ENCODE measurements at places on chromosomes 12 and 14.

- DNase-seq: no peak
Measured at GRCh38 chr14:37088356-37089215, 83.8 kb downstream of the SLC25A21 start.

- DNase-seq: no peak
Measured at GRCh38 chr14:95008445-95009217, 148.7 kb downstream of the DICER1 start.

DNA sequence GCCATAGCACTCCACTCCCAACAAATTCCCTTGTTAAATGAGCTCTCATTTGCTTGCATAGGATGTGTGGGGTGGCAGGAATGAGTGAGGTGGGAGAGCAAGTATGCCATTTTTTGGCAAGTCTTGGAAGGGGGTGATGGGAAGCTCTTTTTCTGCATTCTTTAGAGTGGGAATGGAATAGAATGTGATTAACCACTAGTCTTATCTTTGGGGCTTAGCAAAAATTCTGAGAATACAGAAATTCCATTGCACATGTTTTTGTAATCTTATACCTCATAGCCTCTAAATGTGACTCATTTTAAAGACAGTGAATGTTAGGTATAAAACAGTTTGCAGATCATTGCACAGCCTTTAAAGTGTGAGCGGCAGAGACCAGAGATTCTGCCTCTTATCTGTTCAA lies 28.4 kb upstream of the NEDD1 start:
- no peak for DNase-seq

GRCh38 chr14:102418169-102418852 lies 55.6 kb downstream of the TECPR2 start:
- no peak for DNase-seq

- DNase-seq: peak; percentile 62
Measured at GRCh38 chr12:49664591-49665239, 41.4 kb downstream of the PRPF40B start.

DNA sequence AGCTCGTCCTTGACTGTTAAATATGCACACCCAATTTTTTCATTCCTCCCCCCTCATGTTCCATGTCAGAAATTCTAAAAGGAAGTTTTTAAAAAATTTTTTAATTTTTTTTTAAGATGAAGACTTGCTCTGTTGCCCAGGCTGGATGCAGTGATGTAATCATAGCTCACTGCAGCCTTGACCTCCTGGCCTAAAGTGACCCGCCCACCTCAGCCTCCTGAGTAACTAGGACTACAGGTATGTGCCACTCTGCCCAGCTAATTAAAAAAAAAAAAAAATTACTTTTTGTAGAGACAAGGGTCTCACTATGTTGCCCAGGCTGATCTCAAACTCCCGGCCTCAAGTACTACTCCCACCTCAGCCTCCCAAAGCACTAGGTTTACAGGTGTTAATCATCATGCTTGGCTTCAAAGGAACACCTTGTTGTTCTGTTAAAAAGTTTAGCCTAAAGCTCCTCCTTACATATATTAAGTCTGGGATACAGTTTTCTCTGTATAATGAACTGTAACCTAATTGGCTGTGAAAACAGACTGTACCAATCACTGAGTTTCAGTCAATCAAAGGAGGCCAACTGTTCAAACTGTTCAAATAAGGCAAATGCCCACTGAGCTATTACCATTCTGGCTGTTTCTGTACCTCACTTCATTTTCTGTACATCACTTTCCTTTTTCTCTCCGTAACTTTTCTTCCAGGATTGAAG lies 17.8 kb downstream of the SDR9C7 start:
- DNase-seq: no peak

All from germinal center (tissue), 1 donor.